ENCODE measurements at places on chromosomes 16 and 17.

- no peak for DNase-seq
Measured at GRCh38 chr17:55727920-55728319, 5.3 kb upstream of the TMEM100 start.

GRCh38 chr17:565521-565920 lies 149.1 kb downstream of the VPS53 start:
- no peak for DNase-seq

DNA sequence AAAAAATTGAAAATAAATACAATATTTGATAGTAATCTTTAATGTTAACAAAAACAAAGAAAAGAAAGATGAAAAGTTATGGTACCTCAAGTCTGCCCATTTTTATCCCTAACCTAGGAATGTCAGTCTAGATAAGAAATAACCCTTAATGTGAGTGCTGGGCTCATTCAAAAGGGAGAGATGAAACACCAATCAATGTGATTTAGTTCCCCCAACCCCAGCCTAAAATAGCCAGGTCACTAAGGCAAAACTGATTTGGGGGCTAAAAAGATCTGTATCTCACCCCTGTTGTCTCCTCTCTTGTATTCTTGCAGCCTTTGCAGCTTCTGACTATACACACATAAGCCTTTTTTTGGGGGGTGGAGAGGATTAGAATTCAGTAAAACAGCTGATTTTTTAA lies 3.2 kb upstream of the IGF2BP1 start:
- DNase-seq: no peak

DNA sequence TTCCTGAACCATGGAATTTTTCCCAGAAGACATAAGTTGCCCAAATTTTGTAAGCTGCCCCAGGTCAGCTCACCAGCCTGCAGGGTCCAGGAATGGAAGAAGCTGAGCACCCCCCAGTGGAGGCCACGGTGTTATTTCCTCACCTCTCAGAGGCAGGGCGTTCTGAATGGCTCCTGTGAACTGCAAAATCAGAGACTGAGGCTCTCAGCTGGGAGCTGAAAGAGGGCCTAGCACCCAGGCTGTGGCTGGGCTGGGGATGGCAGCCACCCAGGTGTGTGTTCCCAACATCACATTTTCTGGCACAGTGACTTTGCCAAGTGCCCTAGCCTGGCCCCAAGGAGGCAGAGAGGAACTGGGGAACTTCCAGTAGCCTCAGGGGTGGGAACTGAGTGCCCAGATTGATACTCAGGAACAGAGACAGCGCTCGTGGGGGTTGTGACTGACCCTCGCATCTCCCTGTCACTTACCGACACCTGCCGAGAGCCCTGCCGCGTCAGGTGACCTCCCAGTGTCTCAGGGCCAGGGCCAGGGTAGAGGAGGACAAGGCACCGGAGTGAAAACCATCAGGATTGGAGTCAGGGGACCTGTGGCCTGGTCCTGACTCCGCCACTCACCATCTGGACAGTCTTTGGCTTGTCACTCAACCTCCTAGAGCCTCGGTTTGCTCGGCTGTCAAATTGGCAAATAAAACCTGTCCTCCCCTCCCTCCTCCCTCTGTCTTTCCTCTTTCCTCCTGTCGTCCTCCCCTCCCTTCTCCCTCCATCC lies 11.3 kb downstream of the CACNG4 start:
- DNase-seq: no peak

- peak; percentile 30 for DNase-seq
Measured at GRCh38 chr17:410543-411401, 58.2 kb upstream of the RPH3AL start.

- no peak for DNase-seq
Measured at GRCh38 chr16:18783430-18784341, 6.4 kb downstream of the RPS15A start.

DNA sequence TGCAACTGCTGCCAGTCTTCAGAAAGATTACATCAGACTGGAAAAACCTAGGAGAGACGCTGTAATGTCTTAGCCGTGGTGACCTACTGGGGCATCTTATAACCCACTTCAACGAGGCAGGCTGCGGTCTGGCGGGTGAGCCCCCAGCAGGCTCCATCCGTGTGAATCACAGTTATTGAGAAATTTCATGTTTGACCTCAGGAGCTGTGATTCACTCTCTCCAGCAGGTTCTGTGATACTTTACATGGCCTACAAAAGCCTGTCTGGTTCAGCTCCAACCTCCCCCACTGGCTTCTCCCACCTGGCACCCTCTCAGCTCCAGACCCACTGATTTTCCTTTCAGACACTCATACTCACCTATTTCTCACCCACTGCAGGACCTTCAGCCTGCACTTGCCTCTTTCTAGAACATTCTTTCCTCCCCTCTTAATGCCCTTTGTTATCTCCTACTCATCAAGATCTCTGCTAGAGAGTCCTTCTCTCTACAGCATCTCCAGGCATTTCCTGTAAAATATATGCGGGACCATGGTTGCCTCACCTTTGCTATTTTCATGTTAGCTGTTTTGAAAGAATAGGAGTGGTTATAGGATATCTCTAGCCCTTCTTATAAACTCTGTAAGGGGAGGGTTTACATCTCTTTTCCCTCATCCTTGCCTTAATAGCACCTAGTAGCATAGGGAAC lies 227.9 kb downstream of the MAF start:
- DNase-seq: no peak

DNA sequence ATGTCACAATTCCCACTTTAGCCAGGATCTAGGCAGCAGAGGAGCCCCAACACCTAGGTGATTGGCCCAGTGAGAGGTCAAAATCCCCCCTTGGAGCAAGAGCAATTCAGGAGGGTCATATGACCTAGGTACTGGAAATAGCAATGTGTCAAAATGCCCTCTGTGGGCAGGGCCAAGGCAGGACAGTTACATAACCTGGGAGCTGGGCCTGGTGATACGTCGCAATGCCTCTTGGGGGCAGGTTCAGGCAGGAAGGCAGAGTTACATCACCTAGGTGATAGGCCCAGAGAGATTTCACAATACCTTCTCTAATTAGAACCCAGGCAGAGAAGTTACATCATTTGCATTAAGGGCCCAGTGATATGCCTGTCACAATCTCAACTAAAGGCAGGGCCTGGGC lies 1906.3 kb downstream of the TP53TG3F start:
- DNase-seq: no peak

DNA sequence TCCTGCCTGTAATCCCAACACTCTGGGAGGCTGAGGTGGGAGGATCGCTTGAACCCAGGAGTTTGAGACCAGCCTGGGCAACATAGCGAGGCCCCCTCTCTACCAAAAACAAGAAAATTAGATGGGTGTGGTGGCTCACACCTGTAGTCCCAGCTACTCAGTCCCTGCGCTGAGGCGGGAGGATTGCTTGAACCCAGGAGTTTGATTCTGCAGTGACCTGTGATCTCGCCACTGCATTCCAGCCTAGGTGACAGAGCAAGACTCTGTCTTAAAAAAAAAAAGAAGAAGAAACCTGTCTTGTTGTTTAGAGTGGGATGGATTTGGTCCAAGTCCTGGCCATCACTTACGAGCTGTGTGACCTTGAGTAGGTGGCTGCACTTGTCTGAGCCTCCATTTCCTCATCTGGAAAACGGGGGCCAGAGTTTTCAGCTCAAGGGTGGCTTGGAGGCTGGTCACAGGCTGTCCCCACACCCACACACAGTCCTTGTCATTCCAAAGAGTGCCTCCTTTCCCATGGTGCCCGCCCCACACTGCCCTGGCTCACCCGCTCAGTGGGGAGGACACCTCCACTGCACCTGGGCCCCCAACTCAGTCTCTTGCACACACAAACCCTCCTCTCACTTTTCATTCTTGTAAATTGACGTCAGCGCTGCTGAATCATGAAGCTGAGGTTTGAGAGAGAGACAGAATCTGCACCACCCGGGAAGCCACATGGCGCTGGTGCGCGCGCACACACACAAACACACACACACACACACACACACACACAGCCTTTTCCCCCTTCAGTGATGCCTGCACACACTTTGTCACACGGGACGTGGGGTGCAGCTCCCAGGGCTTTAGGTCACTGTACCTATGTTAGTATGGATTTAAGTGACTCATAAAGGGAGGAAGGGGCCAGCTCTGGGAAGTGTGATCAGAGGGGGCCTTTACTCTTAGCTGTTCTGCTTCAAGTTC lies 4.2 kb downstream of the SOCS1 start:
- peak; percentile 65 for DNase-seq

- DNase-seq: peak; percentile 63
Measured at GRCh38 chr16:57648581-57649442, 19.3 kb upstream of the ADGRG3 start.

- DNase-seq: no peak
Measured at GRCh38 chr17:76272541-76273444, 7.6 kb downstream of the UBALD2 start.

GRCh38 chr16:79444572-79444971 lies 156.0 kb downstream of the MAF start:
- no peak for DNase-seq

- no peak for DNase-seq
Measured at GRCh38 chr17:67605256-67605912, 112.4 kb upstream of the NOL11 start.

- no peak for DNase-seq
Measured at GRCh38 chr16:85437166-85438052, 175.7 kb upstream of the GSE1 start.

DNA sequence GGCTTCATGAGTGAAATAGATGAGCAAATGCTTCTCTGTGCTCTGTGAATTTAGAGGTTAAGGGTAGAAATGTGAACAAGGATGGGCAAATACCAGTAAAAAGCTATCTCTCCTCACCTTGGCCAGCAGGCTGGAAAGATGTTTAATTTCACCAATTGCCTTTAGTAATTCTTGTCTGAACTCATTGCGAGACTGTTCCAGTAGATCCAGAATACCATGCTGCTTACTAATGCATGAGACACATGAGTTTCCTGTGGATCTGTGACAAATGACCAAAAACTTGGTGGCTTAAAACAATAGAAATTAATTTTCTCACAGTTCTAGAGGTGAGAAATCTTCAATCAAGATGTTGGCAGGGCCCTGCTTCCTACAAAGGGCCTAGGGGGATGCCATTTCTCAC lies 9.3 kb upstream of the ZNF624 start:
- no peak for DNase-seq

- no peak for DNase-seq
Measured at GRCh38 chr17:75335315-75335714, 46.1 kb upstream of the SLC25A19 start.

DNA sequence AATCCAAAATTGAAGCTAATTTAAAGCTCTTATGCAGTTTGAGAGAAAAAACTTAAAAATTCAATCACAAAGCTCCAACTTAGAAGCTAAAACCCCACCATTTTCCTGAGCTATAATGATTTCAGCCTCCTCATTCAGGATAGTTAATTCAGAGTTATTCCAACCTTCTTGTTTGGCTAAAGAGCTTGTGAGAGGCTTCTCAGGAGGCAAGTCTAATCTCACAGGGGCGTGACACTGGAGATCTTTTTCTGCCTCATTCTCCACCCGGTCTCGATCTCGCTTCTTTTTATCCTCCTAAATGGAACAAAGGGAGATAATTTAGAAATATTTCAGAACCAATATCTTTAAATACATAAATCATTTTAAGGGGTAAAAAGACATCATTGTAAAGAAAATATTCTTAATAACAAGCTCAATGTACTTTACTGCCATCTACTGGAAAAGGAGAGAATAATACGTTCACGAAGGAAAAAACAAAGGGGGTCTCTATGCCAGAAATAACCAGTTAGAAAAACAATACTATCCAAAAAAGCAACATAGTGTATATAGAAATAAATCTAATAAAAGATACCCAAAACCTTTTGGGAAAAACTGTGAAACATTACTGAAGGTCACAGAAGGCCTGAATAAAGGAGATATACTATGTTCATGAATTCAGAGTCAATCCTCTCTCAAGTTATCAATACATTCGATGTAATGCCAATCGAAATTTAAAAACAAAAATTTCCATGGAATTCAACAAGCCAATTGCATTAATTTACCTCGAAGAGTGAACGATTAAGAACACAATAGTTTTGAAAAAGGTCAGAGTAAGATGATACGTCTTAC lies 13.9 kb downstream of the BRD7 start:
- DNase-seq: no peak

GRCh38 chr16:79897453-79898146 lies 297.1 kb upstream of the MAF start:
- no peak for DNase-seq

DNA sequence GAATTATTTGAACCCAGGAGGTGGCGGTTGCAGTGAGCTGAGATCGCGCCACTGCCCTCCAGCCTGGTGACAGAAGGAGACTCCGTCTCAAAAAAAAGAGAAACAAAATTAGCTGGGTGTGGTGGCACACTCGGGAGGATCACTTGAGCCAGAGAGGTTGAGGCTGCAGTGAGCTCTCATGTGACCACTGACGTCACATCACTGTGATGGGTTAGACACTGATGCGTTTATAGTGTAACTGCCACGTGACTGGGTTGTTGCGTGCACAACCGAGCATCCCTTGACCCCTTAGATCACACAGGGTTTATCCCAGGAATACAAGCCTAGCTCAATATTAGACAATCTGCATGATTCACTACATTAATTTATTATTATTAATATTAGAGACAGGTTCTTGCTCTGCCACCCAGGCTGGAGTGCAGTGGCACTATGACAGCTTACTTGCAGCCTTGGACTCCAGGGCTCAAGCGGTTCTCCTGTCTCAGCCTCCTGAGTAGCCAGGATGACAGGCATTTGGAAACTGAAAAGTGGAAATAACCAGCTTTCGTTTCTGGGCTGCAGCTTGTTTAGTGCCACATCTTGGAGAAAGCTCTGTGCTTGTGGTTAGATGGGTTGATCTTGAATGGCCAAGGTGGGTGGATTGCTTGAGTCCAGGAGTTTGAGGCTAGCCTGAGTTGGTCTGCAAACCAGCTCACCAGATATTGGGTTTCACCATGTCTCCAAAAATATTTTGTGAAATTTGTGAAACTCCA lies 26.4 kb upstream of the ABR start:
- no peak for DNase-seq

- DNase-seq: no peak
Measured at GRCh38 chr16:68596266-68596665, 48.8 kb upstream of the CDH3 start.

DNA sequence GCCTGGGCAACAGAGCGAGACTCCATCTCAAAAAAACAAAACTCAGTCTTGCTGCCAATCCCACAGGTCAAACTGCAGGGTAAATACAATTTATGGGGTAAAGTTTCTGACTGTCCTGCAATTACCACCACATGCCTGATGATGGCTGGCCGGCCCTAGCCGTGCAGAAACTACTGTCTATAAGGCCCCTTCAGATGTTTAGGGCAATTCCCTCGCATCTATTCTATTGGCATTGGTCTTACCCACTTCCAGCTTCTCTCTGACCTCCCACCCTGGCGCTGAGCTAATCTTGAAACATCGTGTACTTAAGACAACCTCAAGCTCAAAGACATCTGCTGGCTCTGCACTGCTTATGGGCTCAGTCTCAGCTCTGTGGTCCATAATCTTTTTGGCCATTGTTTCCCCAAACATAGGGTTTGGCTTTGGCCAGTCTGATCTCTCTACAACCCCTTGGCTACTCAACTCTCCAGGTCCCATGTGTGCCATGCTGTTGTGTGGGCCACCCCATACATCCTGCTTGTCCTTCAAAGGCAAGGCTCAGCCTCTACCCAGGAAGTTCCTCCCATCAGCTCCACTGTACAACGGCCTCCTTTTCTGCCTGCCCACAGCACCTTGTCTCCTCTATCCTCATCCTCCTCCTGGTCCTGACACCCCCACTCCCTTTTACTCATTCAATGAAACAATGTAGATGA lies 16.6 kb downstream of the MAP3K14 start:
- no peak for DNase-seq
